ENCODE measurements at places on chromosomes 13 and 19. TPM values are rescaled to one million over a fixed set of nuclear protein-coding genes. Genes with fewer than 3 reads are reported as not detected.

GRCh38 chr13:26680123-26680450 is 80.5 kb downstream of the GPR12 start:
- no peak for DNase-seq

Gene CNOT3
- 18.4 TPM for total RNA-seq

GRCh38 chr13:94312511-94313216 is 166.8 kb downstream of the DCT start:
- no peak for DNase-seq

Gene FGF9
- total RNA-seq, result not detected

DNA sequence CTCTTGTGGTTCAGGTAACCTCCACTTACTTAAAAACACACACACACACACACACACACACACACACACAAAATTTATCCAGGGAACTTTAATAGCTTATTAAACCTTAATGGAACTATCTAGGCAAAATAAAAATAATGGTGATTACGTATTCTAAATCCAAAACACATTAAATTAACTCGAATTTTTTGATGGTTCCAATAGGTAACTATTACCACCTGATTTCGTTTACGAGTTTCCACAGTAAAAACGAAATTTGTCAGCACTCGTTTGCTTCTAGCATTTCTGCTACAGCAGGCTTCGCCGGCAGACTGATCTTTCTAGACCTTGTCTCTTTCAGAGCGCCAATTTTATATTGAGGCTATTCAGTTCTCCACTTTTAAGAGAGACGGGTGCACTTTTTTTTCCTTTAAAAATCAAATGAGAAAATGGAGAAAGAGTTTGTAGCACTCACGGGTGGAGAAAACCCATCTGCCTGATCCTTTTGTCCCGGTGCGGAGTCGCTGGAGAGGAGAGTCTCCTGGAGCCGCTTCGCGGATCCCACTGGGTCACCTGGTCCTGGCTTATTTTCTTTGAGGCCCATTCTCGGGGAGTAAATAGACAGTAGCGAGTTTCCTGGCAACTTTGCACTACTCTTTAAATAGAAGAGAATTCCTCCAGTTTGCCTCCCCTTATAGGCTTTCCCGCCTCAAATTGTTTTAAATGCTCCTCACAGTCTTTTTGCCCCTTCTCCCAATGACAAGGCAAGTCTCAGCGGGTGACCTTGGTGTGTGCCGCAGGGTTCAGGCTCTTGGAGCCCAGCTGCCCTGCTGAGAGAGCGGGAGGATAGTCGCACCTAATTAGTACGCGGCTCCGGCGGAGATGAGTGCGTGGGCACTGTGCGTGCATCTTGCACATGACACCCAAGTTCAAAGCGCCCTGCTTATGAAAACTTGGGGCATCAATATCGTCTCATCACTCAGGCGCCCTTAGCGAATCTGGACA is 117.0 kb downstream of the KCNRG start:
- DNase-seq, result no peak

Gene SLC10A2
- not detected for total RNA-seq

DNA sequence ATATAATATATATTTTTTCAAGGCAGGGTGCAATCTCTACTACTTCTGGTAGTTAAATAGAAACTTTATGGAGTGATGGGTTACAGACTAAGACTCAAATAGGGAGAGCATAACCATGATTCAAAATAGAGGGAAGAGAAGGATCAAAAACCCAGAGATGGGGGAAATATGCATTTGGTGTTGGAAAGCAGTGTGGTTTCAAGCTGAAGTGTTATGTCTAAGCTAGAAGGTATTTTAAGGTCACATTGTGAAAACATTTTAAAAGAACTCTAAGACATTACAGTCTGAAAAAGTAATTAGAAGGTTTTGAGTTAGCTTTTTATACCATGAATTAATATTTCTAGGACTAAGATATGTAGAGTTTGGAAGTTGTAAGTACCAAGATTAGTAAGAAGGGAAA is 2741.4 kb downstream of the PCDH9 start:
- DNase-seq, result no peak

- no peak for DNase-seq
These were observed 17.2 kb upstream of the CRTC1 start for GRCh38 chr19:18666317-18666716.

GRCh38 chr13:21932578-21932977 is 261.7 kb downstream of the FGF9 start:
- DNase-seq, result no peak

DNA sequence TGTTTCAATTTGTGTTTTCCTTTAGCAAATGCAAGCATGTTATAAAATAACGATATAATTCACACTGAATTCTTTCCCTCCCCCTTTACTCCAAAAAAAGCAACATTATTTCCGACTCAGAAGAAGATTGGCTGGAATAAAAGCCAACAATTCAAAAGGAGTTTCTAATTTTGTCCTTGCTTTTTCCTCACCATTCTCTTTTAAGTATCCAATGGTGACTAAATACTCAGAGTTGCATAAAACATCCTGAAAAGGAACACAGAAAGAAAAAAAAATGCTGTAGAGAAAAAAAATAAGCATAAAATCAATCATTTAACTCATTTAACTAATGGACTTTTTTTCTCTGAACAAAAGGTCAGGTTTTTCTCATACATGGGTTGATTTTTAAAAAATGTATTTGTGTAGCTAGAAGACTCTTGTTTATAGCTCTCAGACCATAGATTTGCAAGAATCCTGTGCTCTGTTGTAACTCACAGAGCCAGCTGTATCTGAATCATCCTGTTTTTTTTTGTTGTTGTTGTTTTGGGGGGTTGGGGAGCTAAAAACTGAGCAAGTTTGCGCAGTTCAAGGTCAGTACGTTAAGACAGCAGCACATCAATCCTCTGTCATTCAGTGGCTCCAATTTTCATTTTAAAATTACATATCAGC is 108.1 kb downstream of the PCDH17 start:
- DNase-seq, result no peak

- DNase-seq, result no peak
These were observed 76.0 kb upstream of the MEDAG start for GRCh38 chr13:30829833-30830637.

Gene LILRB5
- total RNA-seq, result not detected

GRCh38 chr19:21092109-21092508 is 10.1 kb downstream of the ZNF714 start:
- DNase-seq, result no peak

Gene WTIP
- total RNA-seq, result 48.4 TPM

GRCh38 chr13:42350141-42350540 is 78.2 kb downstream of the AKAP11 start:
- no peak for DNase-seq

DNA sequence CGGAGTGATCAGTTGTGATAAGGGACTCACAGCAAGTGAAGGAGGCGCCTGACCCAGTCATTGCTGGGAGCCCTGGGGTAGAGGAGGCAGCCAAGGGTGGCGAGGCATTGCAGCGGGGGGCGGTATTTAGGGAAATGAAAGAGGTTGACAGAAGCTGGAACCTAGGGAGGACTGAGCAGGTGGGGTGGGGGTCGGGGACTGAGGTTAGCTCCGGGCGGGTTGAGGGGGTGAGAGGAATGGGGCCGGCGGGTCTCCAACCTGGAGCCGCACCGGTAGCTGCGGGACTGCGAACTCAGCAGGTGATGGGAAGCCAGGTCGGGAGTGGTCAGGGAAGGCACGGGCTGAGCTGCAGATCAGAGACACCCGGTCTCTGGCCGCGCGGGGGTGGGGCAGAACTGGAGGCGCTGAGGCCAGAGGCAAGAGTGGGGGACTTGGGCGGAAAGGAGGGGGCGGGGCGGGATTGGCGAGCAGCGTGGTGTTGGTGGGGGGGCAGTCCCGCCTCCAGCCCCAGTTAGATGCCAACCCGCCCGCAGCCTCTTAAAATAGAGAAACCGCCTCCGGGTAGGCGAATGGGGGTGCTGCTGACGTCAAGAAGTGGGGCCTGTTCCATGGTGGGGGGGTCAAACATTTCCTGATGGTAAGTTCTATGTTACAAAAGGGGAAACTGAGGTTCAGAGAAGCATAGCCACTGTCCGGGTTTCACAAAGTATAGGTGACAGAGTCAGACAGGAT is 1.5 kb downstream of the MAST3 start:
- no peak for DNase-seq

DNA sequence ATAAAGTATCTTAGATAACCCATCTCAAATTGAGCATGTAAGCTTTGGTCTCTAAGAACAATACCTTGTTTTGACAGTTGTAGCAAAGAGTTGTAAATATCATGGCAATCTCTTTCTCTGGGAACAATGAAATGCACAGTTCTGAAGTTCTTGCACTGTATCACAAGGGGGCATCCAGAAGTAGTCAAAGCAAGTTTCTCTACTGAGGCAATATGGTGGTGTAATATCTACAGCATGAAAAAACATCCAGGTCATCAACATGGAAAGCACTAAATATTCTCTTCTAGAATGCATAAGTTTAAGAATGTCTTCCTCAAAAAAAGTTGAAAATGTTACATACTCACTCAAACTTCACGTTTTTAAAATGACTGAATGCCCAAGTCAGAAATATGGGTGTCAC is 19.6 kb downstream of the MTMR6 start:
- no peak for DNase-seq

GRCh38 chr13:28735481-28736029 is 16.8 kb upstream of the SLC46A3 start:
- no peak for DNase-seq

Data from Caki2 (cell line).